ENCODE measurements at places on chromosomes 4 and X. TPM values are rescaled to one million over a fixed set of nuclear protein-coding genes. Genes with fewer than 3 reads are reported as not detected.

GPR34 gene
- total RNA-seq: 1.1 TPM

UGT2B10 gene
- total RNA-seq: not detected

DNA sequence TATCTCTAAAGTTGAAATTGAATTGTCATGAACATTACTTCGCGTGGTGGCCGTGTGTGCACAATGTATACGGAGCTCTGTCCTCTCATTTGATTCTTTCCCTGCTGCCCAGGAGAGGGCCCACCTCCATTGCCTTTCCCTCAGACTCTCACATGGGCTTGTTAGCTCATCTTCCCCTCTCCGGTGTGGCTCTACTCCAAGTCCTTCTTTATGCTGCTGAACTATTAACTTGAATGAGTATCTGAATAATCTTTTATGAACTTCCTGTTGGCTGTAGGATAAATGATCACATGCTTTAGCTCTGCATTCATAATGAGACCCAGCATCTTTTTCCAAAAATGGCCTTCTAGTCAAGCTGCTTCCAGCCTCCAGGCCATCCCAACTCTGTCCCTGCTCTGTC is 68.8 kb upstream of the CLNK start:
- H3K4me1 ChIP-seq: no peaks in the 10 kb centered on the region
- no peaks in the 10 kb centered on the region for H3K36me3 ChIP-seq
- H3K4me3 ChIP-seq: no peak overlapping the region
- H3K27ac ChIP-seq: no peak overlapping the region
- DNase-seq: no peak

DNA sequence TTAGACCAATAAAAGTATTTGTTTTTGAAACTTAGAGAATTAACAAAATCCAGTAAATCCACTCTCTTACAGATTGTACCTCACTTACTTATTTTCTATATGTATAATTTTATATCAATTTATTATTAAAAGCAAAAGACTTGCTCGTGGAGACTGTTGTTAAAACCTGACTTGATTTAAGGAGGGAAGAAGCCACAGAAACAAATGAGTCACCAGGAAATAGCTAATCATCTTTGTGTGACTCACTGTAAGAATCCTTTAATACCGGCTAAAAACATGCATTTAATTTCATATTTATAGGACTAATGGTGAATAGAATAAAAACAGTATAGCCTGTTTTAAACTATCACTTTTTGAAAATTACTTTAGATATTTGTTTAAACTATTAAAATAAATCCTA is 29.9 kb upstream of the UBE2NL start:
- no peak overlapping the region for H3K4me3 ChIP-seq
- H3K4me1 ChIP-seq: no peaks in the 10 kb centered on the region
- no peak overlapping the region for H3K27ac ChIP-seq

DNA sequence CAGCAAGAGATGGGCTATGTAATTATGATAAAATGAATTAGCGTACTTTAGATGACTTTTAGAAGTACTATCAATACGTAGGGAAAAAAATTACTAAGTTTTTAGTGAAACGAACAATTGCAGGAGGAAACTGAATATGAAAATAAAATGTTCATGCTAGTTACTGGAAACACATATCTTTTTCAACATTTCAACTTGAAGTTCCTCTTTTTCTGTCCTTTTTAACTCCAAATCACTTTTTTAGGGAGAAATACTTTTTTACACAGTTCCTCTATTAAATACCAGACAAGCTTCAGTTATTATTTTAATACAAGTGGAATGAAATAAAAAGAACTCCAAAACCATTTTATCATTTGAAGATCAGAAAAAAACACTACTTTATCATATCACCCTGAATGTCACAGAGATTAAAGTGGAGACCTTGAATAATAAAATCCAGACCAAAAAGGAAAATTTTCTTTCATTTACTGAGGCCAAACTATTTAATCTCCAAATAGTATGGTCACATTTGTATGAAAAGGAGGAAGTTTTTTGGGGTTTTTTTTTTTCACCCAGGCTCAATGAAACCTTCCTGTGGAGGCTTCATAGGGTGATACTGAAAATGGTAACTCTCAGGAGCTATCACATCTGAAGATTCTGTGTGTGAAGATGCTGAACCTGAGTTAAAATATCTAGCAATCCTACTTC is 306.2 kb downstream of the INPP4B start:
- no peak overlapping the region for H3K4me3 ChIP-seq
- H3K4me1 ChIP-seq: peaks cover 8% of the 10 kb centered on the region
- no peak for DNase-seq
- no peaks in the 10 kb centered on the region for H3K27me3 ChIP-seq
- H3K36me3 ChIP-seq: no peaks in the 10 kb centered on the region

- no peak for DNase-seq
- H3K27me3 ChIP-seq: no peaks in the 10 kb centered on the region
- H3K4me1 ChIP-seq: no peaks in the 10 kb centered on the region
- no peak overlapping the region for H3K27ac ChIP-seq
These were observed 203.1 kb downstream of the RBM46 start for GRCh38 chr4:154984148-154984547.

- no peak overlapping the region for H3K4me3 ChIP-seq
- peak overlapping the region; percentile 34 for H3K27ac ChIP-seq
- peaks cover 6% of the 10 kb centered on the region for H3K36me3 ChIP-seq
- DNase-seq: no peak
- no peaks in the 10 kb centered on the region for H3K27me3 ChIP-seq
These were observed 59.2 kb downstream of the NBDY start for GRCh38 chrX:56788229-56788628.

Measured in activated CD8-positive, alpha-beta T cell treated with anti-CD3 and anti-CD28 coated beads, Interleukin-2, amount 10 ng/mL, durations not matched to agents 7 days and 5 days (primary cell).